ENCODE measurements at places on chromosomes 11 and 22.

GRCh38 chr11:12113294-12113693, 2.9 kb downstream of the MICAL2 start:
- no peak for DNase-seq

- no peak for DNase-seq
Observed at GRCh38 chr11:118635642-118636041, 28.2 kb downstream of the PHLDB1 start.

GRCh38 chr11:122423886-122424285, 231.6 kb upstream of the UBASH3B start:
- no peak for DNase-seq

DNA sequence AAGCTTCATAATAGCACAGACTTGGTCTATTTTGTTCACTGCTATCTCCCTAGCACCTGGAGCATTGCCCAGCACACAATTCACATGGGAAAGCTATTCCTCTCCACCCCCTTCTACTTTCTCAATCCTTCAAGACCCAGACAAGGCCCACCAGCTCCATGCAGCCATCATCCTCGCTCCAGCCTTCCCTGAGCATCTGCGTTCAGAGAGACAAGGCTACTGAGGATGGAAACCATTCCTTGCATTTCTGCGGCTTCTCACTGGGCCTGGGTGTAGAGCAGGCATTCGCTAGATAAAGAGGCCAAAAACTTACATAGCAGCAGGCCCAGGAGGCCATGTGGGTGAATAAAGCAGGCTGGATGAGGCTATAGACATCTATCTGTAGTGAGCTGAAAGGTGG, 530.8 kb downstream of the BUD13 start:
- no peak for DNase-seq

GRCh38 chr11:9739123-9739900, 75.4 kb downstream of the SWAP70 start:
- no peak for DNase-seq

- DNase-seq: no peak
Observed at GRCh38 chr11:64629796-64630562, 39.0 kb downstream of the SLC22A12 start.

- no peak for DNase-seq
Observed at GRCh38 chr11:111367411-111368284, 11.4 kb downstream of the POU2AF1 start.

DNA sequence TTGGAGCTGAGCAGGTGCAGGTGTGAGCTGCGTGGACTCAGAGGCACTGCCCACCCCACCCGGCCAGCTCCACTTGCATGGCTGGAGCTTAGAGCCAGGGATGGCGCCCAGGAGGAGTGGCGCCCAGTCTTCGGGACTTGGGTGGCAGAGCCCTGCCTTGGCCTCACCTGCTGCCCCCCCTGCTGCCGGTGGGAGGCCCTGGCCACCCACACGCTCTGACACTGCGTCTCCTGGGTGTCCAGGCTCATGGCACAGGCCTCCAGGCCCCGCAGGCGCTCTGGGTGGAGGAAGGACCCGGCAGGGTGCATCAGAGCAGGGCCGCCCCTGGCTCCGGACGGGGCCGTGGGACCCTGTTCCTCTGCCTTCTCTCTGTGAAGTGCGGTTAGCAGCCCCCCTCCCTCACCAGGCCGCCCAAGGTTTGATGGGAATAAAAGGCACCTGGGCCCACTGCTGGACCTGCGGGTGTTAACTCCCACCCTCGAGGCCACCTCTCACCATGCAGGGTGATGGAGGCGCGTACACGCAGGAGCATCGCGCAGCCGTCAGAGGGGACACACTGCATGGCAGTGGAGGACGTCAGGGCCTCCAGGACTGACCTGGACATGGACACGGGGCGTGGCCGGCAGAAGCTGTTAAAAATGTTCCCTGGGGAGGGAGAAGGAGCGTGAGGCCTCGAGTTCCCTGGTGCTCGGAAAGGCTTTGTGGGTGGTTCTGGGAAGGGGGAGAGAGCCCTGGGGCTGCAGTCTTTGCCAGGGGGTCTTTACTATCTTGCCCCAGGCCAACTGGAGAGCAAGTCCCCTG, 11.8 kb downstream of the IL17REL start:
- no peak for DNase-seq

- DNase-seq: no peak
Observed at GRCh38 chr11:12053606-12054361, 45.4 kb upstream of the DKK3 start.

- DNase-seq: no peak
Observed at GRCh38 chr11:20668131-20668809, 1.1 kb upstream of the NELL1 start.

DNA sequence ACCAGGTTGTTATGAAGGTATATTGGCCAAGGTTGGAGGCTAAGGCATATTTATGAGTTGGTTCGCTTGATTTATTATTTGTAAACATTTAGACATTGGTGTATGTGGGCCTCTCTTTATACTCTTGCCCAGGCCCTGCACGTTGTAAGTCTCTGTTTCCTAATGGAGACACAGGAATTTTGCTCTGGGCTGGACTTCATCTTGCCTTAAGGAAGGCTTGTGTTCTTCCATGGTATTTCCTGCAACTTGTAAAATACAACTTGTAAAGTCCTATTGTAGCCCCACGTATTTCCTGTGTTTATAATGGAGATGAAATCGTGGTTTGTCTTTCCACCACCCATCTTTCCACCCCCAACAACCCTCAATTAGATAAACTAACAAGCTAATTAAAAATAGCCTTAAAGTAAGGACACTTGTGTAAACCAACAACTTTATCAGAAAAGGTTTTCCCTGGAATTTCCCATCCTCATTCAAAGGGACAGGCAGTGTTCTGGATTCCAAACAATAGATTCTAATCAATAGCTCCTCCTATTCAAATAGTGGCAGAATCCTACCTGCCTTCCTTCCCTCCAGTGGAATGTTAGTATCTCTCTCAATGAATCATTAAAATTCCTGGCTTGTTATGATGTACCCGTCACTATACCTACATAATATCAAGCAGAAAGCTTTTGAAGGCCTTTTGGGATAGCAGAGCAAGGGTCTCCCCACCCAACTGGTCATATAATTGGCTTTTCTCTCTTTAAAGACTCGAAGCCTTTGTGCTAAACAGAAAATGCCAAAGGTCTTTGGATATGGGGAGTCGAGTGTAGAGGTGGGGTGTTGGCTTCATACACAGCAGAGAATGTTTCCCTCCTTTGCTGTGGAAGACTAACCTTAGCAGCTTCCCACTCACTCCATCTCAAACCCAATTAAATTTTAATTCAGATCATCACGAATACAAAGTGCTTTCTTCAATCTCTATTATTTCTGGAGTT, 77.1 kb downstream of the UBASH3B start:
- DNase-seq: no peak

GRCh38 chr11:130409594-130410388, 18.6 kb downstream of the ADAMTS8 start:
- DNase-seq: no peak

- peak; percentile 88 for DNase-seq
Observed at GRCh38 chr22:19419464-19420178, 11.9 kb downstream of the HIRA start.

- DNase-seq: no peak
Observed at GRCh38 chr11:2458321-2458720, 13.5 kb downstream of the KCNQ1 start.

GRCh38 chr11:117789241-117789640, 7.8 kb downstream of the DSCAML1 start:
- DNase-seq: no peak

DNA sequence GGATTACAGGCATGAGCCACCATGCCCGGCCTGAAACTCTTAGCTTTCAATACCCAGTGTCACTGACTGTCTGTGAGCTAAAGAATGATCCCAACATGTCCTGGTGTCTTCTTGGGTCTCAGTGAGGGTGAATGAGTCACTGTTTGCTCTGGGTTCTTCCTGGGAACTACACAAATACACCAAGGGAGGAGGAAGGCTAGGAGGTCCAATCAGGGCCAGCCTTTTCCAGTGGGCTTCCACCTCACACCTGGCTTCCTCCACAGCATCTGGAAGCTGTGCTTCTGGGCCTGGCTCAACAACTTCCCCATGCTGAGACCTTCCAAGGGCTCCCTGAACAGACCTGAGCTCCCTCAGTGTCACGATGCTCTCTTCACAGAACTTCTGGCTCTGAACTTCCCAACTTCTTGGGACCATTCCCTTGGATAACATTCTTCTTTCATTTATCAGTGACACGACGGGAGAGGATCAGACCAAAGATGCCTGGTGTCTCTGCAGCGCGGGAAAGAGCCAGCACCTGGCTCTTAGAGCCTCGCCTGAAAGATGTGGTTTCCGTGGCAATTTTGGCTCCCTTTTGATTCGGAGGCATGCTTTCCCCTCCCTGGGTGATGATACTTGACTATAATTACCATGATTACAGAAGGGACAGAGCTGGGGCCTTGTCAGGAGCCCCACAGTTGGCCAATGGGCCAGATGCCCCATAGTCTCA, 22.3 kb upstream of the CHRM4 start:
- DNase-seq: peak; percentile 68

GRCh38 chr11:68525930-68526329, 65.4 kb downstream of the PPP6R3 start:
- DNase-seq: no peak

DNA sequence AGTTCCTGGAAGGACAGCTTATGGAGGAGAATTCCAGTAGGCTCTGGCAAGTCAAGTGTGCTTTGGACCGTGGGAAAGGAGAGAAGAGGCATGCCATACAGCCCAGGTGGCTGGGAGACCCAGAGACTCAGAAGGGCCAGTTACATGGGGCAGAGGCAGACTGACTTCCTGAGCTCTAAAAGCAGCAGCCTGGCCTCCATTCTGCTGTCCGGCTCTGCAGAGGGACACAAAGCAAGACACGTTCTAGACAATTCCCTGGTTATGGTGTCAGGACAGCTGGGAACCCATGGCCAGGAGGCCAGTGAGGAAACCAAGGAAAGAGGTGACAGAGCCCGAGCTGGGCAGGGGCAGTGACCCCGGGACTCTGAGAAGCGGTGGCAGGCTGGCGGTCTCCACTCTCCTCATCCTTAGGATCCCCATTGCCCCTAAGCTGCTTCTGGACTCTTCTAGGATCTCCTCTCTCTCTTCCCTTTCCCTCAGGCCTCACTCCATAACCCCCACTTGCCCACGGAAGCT, 2.7 kb downstream of the CPT1B start:
- DNase-seq: no peak
